ENCODE measurements at places on chromosomes 13 and 19.

- no peak for DNase-seq
These were observed 1132.7 kb downstream of the SLITRK1 start for GRCh38 chr13:82749551-82749950.

DNA sequence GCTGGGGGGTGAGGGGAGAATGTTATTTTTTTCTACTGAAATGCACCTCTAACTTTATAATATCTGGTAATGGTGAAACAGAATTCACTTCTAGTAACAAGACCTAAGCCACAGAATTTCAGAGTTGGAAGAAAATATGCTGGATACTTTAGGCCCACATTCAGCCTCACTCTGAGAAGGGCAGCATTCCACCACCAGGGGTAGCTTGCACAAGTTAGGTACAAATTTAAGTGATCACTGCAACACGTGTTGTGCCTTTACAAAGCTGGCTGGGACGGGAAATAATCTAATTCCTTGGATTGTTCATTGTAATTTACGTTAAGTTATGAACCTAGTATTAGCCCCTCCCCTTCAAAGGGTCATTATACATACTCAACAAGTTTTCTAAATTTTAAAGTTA lies 192.3 kb downstream of the RGCC start:
- DNase-seq = no peak

GRCh38 chr13:27371932-27372331 lies 52.5 kb upstream of the GTF3A start:
- DNase-seq = no peak

DNA sequence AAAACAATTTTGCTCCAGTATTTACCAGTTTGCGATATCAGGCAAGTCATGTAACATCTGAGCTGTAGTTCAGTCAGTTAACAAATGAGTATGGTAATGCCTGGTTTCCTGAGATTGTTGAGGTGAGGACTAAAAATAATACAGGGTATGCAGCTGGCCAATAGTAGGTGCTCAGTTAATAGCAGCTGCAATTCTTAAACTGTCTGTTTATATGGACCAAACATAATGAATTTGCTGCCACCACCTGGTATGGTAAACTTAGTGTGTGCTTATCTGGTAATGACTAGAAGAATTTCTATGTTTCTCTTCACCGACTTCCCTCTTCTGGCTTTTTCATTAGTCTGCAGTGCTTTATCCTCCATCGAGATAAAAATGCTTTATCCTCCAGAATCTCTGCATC lies 9.1 kb downstream of the ZMYM2 start:
- no peak for DNase-seq

GRCh38 chr19:50312967-50313811 lies 16.0 kb downstream of the KCNC3 start:
- DNase-seq = no peak

DNA sequence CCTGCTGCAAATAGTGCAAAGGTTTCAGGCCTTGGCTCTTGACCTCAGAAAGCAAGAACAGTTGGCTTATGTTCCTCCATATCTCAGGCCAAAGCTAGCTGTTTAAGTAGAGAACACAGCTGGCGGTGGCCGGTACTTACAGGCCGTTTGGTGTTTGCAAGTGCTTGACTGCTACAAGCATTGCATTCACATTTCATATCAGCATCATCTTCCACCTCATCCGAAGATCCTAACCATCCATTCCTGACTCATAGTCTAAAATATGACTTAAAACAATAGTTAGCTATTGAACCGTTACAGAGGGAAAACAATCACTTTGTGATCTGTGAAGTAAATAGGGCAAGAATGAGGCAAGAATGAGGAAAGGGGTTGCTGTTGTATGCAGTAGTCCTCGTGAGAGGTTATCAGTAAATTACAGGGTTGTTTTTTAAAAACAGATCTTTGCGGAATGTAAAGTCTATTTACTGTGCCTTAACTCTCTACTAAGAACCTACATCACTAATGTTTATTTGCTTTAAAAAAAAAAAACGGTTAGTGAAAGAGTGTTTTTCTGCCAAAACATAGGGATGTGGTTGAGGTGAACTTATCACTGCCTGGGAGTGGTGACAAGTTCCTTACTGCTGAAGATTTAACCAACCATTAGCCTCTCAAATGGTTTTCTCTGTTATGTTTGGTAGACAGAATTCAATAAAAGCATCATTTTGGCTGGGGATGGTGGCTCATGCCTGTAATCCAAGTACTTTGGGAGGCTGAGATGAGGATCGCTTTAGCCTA lies 21.6 kb upstream of the WDR88 start:
- no peak for DNase-seq

- no peak for DNase-seq
These were observed 47.7 kb upstream of the MAB21L1 start for GRCh38 chr13:35524171-35524570.

- DNase-seq = no peak
These were observed 196.1 kb upstream of the MAB21L1 start for GRCh38 chr13:35672611-35673010.

- no peak for DNase-seq
These were observed 12.6 kb downstream of the CD37 start for GRCh38 chr19:49347835-49348234.

DNA sequence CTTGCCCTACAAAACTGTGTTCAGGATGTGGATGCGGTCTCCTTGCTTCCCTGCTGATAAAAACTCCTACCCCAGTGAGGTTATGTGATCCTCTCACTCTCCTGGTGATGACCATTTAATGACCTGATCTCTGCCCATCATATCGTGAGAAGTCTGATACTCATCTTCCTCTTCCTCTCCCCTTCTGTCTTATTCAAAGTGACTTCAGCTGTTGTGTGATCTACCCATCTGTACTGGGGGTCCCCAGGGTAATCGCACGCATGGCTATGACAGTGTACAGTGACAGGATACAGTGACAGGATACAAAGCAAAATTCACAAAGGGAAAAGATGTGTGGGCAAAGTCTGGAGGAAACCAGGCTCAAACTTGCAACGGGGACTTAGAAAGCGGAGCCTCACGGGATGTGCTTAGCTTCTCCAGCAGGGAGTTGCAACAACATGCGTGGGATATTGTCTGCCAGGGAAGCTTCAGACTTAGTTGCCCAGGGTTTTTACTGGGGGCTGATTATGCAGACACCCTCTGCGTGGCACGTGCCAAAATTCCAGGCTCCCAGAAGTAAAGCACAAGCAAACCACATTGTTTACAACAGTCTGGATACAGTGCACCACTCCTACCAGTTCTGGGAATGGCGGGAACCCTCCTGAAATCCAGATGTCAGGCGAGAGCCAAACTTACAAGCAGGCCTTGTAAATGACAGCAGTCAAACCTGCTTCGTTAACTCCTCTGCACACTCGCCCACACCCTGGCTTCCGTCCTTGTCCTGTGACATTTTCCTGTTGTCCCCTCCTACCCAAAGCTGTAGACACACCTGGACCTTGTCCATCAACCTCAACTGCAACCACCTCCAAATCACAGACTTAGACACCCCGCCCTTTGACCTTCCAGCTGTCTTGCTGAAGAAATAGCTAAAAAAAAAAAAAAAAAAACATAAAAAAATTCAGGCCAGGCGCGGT lies 18.0 kb upstream of the GARRE1 start:
- no peak for DNase-seq

GRCh38 chr13:42612021-42612765 lies 38.2 kb downstream of the TNFSF11 start:
- DNase-seq = no peak
